ENCODE measurements at places on chromosomes 3 and 15.

- DNase-seq, result no peak
- no peak overlapping the region for H3K27ac ChIP-seq
- peaks cover 2% of the 10 kb centered on the region for H3K4me1 ChIP-seq
- no peaks in the 10 kb centered on the region for H3K36me3 ChIP-seq
- no peaks in the 10 kb centered on the region for H3K27me3 ChIP-seq
These were observed 60.3 kb downstream of the EOMES start for GRCh38 chr3:27661797-27662196.

- no peaks in the 10 kb centered on the region for H3K27me3 ChIP-seq
- H3K36me3 ChIP-seq, result no peaks in the 10 kb centered on the region
- H3K27ac ChIP-seq, result no peak overlapping the region
- DNase-seq, result no peak
- H3K4me3 ChIP-seq, result no peak overlapping the region
- H3K4me1 ChIP-seq, result no peaks in the 10 kb centered on the region
These were observed 38.7 kb downstream of the CHST2 start for GRCh38 chr3:143158014-143158988.

- H3K27me3 ChIP-seq, result peaks cover 3% of the 10 kb centered on the region
- no peak for DNase-seq
- no peak overlapping the region for H3K4me3 ChIP-seq
- H3K27ac ChIP-seq, result no peak overlapping the region
- H3K36me3 ChIP-seq, result no peaks in the 10 kb centered on the region
- H3K4me1 ChIP-seq, result no peaks in the 10 kb centered on the region
These were observed 7.5 kb downstream of the PTX3 start for GRCh38 chr3:157443905-157444796.

GRCh38 chr15:80173022-80173759, 20.4 kb downstream of the FAH start:
- no peaks in the 10 kb centered on the region for H3K27me3 ChIP-seq
- no peak overlapping the region for H3K27ac ChIP-seq
- DNase-seq, result peak; percentile 60
- no peaks in the 10 kb centered on the region for H3K4me1 ChIP-seq

DNA sequence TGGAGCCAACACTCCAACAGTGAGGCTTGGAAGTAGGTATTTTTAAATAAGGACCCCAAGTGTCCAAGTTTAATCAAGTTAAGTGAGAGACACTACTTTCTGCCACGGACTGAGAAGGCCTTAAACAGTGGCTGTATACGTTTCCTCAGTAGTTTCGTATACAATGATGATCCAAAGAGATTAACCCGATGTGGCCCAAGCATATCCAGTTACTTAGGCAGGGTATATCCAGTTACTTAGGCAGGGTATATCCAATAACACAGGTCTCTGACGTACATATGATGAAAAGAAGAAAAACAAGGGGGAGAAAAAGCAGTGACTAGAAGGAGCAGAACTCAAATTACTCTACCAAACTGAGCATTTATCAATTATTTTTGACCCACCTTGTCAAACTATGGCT, 591.4 kb downstream of the FOXP1 start:
- DNase-seq, result no peak
- peaks cover 62% of the 10 kb centered on the region for H3K36me3 ChIP-seq
- H3K27me3 ChIP-seq, result no peaks in the 10 kb centered on the region
- H3K27ac ChIP-seq, result no peak overlapping the region
- no peak overlapping the region for H3K4me3 ChIP-seq

- no peaks in the 10 kb centered on the region for H3K36me3 ChIP-seq
- no peak for DNase-seq
- no peak overlapping the region for H3K4me3 ChIP-seq
- no peaks in the 10 kb centered on the region for H3K27me3 ChIP-seq
- no peak overlapping the region for H3K27ac ChIP-seq
These were observed 47.5 kb downstream of the ACAP2 start for GRCh38 chr3:195395208-195395816.

GRCh38 chr3:127052121-127052561, 69.2 kb downstream of the PLXNA1 start:
- H3K4me1 ChIP-seq, result no peaks in the 10 kb centered on the region
- no peak overlapping the region for H3K27ac ChIP-seq
- no peak for DNase-seq
- H3K36me3 ChIP-seq, result no peaks in the 10 kb centered on the region
- H3K4me3 ChIP-seq, result no peak overlapping the region

DNA sequence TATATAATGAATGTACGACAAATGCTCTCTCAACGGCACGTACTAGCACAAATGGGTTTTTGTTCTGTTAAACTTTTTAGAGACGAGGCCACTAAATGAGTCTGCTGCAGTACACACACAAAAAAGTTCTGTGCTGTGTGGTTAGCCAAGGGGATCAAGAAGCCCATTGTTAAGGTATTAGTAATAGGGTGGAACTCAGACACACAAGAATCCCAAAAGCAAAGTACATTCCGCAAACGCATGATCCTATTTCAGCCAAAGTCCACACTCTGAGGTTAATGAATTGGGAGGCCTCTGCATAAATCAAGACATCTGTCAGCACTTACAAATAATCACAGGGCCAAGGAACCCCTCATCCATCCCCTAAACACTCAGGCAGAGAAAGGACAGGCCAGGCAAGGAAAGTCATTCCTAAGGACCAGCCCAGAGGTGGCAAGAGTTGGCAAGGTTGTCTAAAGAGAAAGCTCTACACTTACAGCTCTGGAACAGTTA, 12.1 kb downstream of the OSBPL10 start:
- peak; percentile 83 for DNase-seq
- H3K4me3 ChIP-seq, result no peak overlapping the region
- H3K36me3 ChIP-seq, result no peaks in the 10 kb centered on the region
- H3K27ac ChIP-seq, result peak overlapping the region; percentile 64
- H3K4me1 ChIP-seq, result peaks cover 13% of the 10 kb centered on the region

GRCh38 chr3:165624761-165625160, 212.5 kb downstream of the BCHE start:
- H3K36me3 ChIP-seq, result no peaks in the 10 kb centered on the region
- no peak overlapping the region for H3K27ac ChIP-seq
- DNase-seq, result no peak
- no peak overlapping the region for H3K4me3 ChIP-seq

DNA sequence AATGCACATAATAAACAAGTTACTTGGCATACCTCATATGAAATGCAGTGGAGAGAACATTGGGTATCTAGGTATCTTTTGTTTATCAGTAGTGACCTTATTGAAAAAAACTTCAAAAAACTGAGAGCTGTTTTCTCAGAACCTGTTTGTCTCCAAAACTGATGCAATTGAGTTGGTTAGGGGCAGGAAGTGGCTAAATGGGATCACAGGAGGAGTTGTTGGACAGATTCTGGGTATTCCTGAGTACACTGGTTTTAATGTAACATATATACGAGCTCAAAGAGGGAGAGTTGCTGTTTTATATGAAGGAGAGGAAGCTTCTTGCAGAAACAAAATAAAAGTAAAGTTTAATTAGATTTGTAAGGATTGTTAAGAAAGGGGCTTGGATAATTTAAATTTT, 159.5 kb downstream of the C3orf70 start:
- DNase-seq, result no peak
- no peak overlapping the region for H3K4me3 ChIP-seq
- H3K36me3 ChIP-seq, result peaks cover 31% of the 10 kb centered on the region
- H3K27me3 ChIP-seq, result no peaks in the 10 kb centered on the region
- H3K4me1 ChIP-seq, result no peaks in the 10 kb centered on the region
- H3K27ac ChIP-seq, result no peak overlapping the region

DNA sequence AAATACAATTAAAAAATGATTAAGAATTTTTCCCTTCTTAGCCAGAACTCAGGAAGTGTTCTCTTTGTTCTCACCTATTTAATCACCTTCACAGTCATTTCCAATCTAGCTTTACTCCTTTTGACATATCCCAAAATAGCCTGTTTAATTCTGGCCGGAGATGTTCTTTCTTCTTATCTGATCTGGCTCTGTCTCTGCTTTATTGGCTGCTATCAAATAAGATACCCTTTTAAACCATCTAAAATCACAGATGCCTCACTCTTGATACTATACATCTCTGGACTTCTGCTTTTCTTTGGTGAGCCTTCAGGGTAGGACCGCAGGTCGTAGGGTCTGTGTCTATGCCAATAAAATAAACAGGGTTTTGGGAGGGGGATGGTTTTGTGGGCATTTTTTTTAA, 319.2 kb upstream of the SEMA6D start:
- no peak overlapping the region for H3K27ac ChIP-seq
- H3K36me3 ChIP-seq, result no peaks in the 10 kb centered on the region
- H3K27me3 ChIP-seq, result no peaks in the 10 kb centered on the region
- H3K4me1 ChIP-seq, result no peaks in the 10 kb centered on the region
- no peak for DNase-seq

- H3K27ac ChIP-seq, result no peak overlapping the region
- H3K4me1 ChIP-seq, result no peaks in the 10 kb centered on the region
- no peak for DNase-seq
- H3K36me3 ChIP-seq, result no peaks in the 10 kb centered on the region
These were observed 422.0 kb upstream of the FRG2C start for GRCh38 chr3:75242012-75242735.

DNA sequence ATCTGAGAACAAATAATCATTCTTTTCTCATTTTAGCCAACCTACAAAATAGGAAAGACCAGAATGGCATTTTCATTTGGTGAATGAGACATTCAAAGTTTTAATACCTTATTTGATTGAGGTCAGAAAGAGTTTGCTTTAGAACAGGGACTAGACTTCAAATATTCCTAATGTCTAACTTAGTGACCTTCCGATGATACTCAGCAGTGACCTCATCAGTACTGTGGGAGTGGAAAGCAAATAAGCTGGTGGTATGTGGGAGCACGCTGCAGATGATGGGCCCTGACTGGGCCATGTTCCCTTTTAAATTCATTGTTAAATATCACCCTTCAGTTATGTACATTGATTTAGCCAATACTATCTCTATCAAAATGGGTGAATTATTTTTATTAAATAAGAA, 223.3 kb downstream of the P3H2 start:
- H3K36me3 ChIP-seq, result no peaks in the 10 kb centered on the region
- no peaks in the 10 kb centered on the region for H3K4me1 ChIP-seq
- no peak overlapping the region for H3K27ac ChIP-seq
- no peak overlapping the region for H3K4me3 ChIP-seq
- no peaks in the 10 kb centered on the region for H3K27me3 ChIP-seq

DNA sequence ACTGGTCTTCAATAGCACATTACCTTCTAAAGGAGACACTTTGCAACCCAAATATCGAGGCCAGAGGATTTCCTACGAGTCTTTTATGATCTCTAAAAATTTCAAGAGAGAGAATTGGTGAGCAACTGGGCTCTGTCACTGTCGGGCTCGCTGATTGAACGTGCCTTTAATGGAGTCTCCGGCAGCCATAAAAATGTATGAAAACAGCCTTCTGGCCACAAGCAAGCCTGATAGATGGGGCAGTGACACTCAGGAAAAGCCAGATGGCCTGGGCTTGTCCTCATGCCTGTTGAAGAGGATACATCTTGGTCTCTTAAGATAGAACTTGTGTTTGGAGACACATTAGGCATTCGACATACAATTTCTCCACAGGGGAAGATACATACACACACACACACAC, 419.5 kb upstream of the PROK2 start:
- no peaks in the 10 kb centered on the region for H3K36me3 ChIP-seq
- DNase-seq, result no peak
- H3K4me3 ChIP-seq, result no peak overlapping the region

GRCh38 chr3:61239871-61240270, 11.4 kb downstream of the FHIT start:
- no peak overlapping the region for H3K27ac ChIP-seq
- no peaks in the 10 kb centered on the region for H3K4me1 ChIP-seq
- H3K36me3 ChIP-seq, result no peaks in the 10 kb centered on the region
- no peaks in the 10 kb centered on the region for H3K27me3 ChIP-seq

DNA sequence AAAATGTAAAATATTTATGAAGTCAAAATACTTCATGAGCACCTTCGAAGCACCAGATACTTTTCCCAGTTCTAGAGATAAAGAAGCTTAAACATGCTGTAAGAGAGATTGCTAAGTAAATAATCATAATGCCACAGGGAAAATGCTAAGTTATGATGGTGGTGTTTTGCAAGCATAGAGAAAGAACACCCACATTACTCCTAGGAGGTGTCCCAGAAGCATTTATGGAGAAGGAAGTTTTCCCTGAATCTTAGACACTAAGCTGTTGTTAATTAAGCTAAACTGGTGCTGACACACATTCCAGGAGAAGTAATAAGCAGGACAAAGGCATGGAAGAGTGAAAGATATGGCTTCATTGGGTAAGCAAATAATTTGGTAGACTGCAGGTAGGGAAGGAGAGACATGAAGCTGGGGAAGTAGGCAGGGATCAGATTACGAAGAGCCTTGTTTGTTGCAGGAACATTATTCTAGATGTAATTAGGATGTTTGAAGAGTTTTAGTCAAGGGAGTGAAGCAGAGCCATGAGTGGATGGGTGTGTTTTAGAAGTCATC, 40.4 kb upstream of the CHMP2B start:
- DNase-seq, result no peak
- no peaks in the 10 kb centered on the region for H3K4me1 ChIP-seq
- no peaks in the 10 kb centered on the region for H3K27me3 ChIP-seq
- H3K36me3 ChIP-seq, result no peaks in the 10 kb centered on the region
- H3K4me3 ChIP-seq, result no peak overlapping the region
- no peak overlapping the region for H3K27ac ChIP-seq

- no peaks in the 10 kb centered on the region for H3K36me3 ChIP-seq
- H3K27me3 ChIP-seq, result no peaks in the 10 kb centered on the region
- H3K27ac ChIP-seq, result no peak overlapping the region
- H3K4me3 ChIP-seq, result no peak overlapping the region
These were observed 10.8 kb upstream of the VPS33B start for GRCh38 chr15:91032919-91033803.

DNA sequence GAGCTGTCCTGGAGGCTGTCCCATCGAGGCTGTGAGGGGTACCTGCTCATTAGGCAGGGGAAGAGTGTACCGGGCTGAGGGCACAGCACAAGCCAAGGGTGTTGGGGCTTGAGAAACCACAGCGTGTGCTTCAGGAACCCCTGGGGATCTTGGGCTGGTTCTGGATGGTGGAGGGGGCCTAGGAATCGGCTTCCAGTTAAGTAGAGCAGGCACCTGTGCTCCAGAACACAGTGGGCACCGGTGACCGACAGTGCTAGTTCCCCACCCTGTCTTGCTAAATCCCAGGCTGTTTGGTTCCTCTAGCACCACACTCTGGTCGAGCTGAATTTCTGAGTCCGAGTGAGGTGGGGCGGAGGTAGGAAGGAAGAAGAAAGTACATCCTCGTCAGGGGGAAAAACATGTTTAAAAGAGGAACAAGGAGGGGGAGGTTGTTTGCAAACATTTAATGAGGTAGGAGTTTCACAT, 29.1 kb downstream of the SLC6A6 start:
- H3K4me3 ChIP-seq, result no peak overlapping the region
- no peak for DNase-seq
- H3K4me1 ChIP-seq, result peaks cover 48% of the 10 kb centered on the region
- H3K27ac ChIP-seq, result peak overlapping the region; percentile 88
- H3K36me3 ChIP-seq, result peaks cover 12% of the 10 kb centered on the region
- H3K27me3 ChIP-seq, result no peaks in the 10 kb centered on the region

DNA sequence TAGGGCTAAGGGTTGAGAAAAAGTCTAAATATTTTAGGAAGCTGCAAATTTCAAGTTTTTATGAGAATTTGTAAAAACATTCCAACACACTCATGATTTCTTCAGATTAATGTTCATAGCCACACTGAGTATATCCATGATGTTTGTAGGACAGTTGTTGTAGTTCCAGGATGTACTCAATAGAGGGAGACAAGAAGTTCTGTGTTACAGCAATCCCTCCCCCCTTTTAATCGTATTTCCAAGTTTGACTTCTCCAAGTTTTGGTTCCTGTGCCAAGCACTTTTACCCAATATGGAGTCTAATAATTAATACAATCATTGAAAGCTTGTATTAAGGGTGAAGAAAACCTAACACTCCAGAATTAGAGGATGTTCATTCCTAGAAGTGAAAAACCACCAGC, 143.4 kb downstream of the FEZF2 start:
- no peaks in the 10 kb centered on the region for H3K36me3 ChIP-seq
- H3K27ac ChIP-seq, result no peak overlapping the region
- H3K27me3 ChIP-seq, result no peaks in the 10 kb centered on the region
- no peak for DNase-seq
- no peak overlapping the region for H3K4me3 ChIP-seq
